Prostate gland (tissue), 2 donors: ENCODE measurements at places on chromosomes 3 and 15. TPM values are rescaled to one million over a fixed set of nuclear protein-coding genes. Genes with fewer than 3 reads are reported as not detected.

Gene C3orf62
- 4.3 TPM for total RNA-seq

Gene RBM5
- total RNA-seq, result 260 TPM

Gene IMPG2
- total RNA-seq, result 0.28 TPM

Gene SLC2A2
- not detected for total RNA-seq

Gene MELTF
- 6.9 TPM for total RNA-seq

Gene GPR27
- total RNA-seq, result 29.1 TPM

GRCh38 chr3:134956844-134957243 is 161.8 kb downstream of the EPHB1 start:
- DNase-seq, result no peak

DNA sequence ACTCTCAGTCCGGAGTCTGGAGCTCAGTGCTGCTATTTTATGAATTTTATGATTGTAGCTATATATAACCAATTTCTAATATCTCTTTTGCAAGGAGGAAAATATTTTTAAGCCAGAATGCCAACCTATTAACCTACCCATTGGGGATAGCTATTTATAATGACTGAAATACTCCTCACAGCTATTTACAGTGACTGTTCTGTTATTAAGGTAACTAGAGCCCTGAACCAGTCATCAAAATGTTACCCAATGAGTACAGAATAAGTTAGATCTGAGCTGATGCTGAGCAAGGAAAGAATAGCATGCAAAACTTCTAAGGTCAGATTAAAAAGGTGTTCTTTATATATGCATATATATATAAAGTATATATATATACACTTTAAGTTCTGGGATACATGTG is 79.6 kb upstream of the PPP2R3A start:
- no peak for DNase-seq

- DNase-seq, result no peak
These were observed 8.7 kb downstream of the ADPGK start for GRCh38 chr15:72774696-72775383.

GRCh38 chr15:40229956-40230355 is 8.9 kb upstream of the PAK6 start:
- no peak for DNase-seq

- no peak for DNase-seq
These were observed 84.3 kb upstream of the ZNF385D start for GRCh38 chr3:21835264-21835663.

DNA sequence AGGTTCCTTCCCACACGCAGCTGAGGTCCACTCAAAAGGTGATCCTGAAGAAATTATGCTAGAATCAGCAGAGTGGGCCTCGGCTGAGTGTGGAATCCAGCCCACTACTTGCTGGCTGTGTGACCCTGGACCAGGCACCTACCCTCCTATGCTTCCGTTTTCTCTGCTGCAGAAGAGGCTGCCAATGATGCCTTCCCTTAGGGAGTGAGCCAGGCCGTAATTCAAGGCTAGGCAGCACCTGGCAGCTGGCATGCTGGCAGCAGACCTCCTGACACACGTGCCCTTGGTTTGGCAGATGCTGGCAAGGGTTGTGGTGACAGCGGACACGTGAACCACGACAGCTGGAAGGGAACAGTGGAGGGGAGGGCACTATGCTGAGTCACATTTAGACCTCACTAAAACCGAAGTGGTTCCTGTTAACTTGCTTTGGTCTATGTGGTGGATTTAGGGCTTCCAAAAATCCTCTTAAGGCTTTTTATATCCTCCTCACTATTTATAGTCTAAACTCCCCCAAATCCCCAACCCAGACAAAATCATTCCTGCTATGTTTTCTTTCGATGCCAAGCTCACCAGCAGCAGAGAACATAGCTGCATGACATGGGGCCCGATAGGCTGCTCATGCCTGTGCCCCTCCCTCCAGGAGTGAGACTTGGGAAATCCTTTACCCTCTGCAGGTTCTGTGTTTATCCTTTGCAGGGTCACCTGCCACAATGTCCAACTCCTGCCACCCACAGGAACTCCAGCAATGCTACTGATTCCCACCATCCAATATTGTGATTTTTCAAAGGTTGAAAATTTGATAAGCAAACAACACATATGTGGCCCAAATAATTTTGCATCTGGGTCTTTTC is 10.6 kb upstream of the PCSK6 start:
- DNase-seq, result peak; percentile 82

GRCh38 chr3:142450881-142451280 is 3.0 kb upstream of the XRN1 start:
- DNase-seq, result no peak

- no peak for DNase-seq
These were observed 27.3 kb downstream of the HDC start for GRCh38 chr15:50238255-50238654.

- no peak for DNase-seq
These were observed 15.4 kb downstream of the NR2C2 start for GRCh38 chr3:14962762-14963161.

DNA sequence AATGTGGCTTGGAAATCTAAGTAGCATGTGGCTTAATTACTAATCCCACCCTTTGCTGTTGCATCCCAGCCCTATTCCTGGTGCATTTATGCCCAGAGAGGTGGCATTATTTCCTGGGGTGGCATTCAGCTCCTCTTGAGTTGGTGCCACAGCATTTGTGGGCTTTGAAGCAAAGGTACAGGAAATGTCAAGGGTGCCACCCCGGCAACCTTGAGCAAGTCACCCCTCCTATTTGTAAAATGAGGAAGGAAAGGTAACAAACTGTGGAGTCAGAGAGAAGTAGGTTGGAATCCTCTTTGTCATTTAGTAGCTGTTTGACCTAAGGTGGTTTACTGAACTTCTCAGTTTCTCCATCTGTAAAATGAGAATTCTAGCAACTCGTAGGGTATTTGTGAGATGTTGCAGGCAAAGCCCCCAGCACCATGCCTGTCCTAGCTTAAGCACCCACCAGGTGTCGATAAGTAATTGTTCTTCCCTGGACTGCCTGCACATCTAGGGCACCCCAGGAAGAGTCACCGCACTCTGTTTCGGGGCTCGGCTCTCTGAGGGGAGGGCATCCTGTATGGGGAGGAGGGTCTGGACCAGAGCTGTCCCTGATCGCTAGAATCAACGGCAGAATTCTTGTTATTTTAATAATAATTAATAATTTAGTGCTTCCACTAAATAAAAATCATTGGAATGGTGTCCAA is 17.1 kb downstream of the ISG20 start:
- DNase-seq, result no peak

DNA sequence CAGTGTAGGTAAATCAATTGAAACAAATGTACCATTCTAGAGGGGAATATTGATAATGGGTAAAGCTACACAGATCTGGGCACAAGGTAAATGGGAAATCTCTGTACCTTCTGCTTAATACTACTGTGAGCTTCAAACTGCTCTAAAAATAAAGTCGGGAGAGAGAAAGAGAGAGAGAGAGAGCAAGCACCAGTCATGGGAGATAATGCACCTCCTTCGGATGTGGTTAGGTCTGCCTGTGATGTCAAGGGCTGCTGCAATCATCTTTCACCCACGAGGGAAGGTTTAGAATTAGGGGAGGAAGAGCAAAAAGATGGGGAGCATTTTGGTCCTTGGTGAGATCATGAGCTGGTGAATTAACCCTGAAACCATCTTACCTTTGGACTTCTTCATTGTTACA is 219.1 kb downstream of the ZNF385D start:
- no peak for DNase-seq

DNA sequence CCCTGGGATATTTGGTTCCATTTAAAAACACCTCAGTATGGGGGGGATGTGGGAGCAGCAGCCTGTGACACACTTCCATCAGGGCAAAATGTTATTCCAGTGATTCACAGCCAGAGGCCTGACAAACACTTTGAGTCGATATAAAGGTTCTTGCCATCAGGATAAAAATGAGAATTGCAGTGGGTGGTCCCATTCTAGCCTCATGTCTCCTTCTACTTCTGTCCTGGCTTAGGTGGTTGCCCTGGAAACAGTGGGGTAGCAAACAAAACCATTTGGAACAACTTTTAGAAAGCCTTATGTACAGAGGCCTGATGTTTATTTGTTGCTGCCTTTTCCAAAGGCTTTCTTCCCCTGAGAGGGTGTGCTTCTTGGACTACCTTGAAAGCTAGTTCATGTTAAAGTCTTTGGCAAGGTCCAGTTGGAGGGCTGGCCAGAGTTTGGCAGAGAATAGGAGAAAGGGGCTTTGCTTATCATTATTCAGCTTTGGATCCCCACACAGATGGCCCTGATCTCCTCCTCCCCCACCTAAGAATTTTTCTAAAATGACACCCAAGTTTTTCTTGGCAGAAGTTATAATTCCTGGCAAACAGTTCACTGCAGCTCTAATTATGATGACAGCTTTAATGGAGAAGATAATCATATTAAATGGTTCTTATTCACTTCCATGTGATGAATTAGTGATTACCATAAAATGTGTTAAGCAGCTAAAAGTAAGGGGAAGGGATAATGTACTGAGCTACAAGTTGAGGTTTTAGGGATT is 84.2 kb upstream of the ZNF280D start:
- DNase-seq, result no peak

- DNase-seq, result no peak
These were observed 125.9 kb upstream of the PLXND1 start for GRCh38 chr3:129732200-129732876.

DNA sequence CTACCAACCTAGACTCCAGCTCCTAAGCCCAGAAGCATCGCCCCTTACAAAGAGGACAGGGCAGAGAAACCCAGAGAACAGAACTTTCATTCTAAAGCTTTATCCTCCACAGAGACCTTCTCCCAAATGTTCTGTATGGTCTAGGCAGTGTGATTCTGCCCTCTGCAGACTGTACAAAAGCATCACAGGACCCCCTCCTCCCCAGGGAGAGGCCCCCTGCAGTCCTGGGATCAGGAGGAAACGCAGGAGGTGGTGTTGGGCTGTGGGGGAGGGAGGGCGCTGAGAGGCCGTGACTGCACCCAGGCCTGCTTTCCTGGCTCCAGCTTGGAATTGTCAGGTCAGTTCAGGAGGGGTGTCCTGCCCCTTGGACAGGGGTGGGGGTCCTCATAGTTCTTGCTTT is 101.3 kb downstream of the DGKG start:
- no peak for DNase-seq

- no peak for DNase-seq
These were observed 37.9 kb downstream of the ANKDD1A start for GRCh38 chr15:64949383-64950186.

GRCh38 chr3:31275038-31275572 is 257.6 kb upstream of the STT3B start:
- DNase-seq, result no peak

- DNase-seq, result no peak
These were observed 17.1 kb downstream of the LMOD3 start for GRCh38 chr3:69105320-69105719.
